ENCODE measurements at places on chromosomes 11 and 22. TPM values are rescaled to one million over a fixed set of nuclear protein-coding genes. Genes with fewer than 3 reads are reported as not detected.

MIAT gene
- total RNA-seq: 0.10 TPM

- no peak for DNase-seq
Observed at GRCh38 chr11:93958991-93959390, 62.2 kb upstream of the HEPHL1 start.

- DNase-seq: no peak
Observed at GRCh38 chr11:48043111-48043990, 63.0 kb downstream of the PTPRJ start.

OR52E2 gene
- total RNA-seq: not detected

Measured in glomerular endothelial cell (primary cell).